ENCODE measurements at places on chromosomes 3 and 15. TPM values are rescaled to one million over a fixed set of nuclear protein-coding genes. Genes with fewer than 3 reads are reported as not detected.

DNA sequence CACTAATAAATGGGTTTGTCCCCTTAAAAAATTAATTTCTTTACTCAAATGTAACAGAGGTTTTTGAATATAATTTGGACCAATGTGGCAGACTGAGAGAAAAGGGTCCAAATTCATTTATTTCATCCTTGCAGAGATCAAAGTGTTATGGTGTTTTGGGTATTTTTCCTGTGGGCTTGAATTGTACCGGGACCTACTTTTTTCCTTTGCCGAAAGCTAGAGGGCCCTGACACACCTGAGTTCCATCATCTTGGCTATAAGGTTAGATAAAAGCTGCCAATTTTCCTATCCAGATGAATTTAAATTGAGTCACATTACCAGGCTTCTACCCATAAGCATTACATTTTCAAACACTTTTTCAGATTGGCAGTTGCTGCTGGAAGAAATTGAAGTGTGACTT is 908 bp downstream of the CCNB2 start:
- H3K4me1 ChIP-seq: no peaks in the 10 kb centered on the region
- no peak for DNase-seq
- H3K4me3 ChIP-seq: no peak overlapping the region
- H3K27ac ChIP-seq: no peak overlapping the region

DNA sequence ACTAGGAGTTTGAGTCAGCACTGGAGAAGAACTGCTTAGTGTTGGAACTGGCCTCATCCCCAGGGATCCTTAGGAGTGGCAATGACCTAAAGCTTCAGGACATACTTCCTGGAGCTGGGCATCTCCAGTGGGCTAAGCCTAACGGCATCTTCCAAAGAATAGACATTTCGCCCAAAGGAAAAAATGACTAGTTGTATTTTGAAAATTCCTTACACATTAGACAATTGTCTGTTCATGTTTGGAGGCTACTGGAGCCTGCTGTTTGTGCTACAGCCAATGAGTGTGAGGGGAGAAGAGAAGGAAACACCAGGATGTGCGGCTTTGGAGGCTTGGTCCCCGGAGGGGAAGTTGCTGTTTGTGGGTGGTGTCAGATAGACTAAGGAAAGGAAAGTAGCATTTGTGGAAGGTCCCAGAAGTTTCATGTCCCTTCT is 77.6 kb downstream of the POLR2M start:
- H3K4me3 ChIP-seq: no peak overlapping the region
- H3K27me3 ChIP-seq: no peaks in the 10 kb centered on the region
- H3K4me1 ChIP-seq: peaks cover 4% of the 10 kb centered on the region
- no peaks in the 10 kb centered on the region for H3K36me3 ChIP-seq

DNA sequence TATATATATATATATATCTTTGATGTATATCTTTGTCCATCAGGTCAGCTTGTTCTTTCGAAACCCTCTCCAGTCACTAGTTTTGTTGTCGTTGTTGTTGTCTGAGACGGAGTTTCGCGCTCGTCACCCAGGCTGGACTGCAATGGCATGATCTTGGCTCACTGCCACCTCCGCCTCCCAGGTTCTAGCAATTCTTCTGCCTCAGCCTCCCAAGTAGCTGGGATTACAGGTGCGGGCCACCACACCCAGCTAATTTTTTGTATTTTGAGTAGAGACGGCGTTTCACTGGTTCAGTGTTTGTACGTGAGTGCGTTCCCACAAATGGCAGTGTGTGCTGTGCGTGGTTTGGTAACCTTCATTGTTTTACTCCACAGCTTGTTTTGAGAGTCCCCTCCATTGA is 51.7 kb downstream of the ZDHHC19 start:
- H3K4me1 ChIP-seq: peaks cover 9% of the 10 kb centered on the region
- no peak overlapping the region for H3K4me3 ChIP-seq
- peaks cover 8% of the 10 kb centered on the region for H3K27me3 ChIP-seq
- no peaks in the 10 kb centered on the region for H3K36me3 ChIP-seq
- H3K27ac ChIP-seq: no peak overlapping the region

Gene GOLGA8O
- 1.5 TPM for total RNA-seq

Gene TRIM69
- 56.9 TPM for total RNA-seq

Gene IMPG2
- total RNA-seq: 0.76 TPM

DNA sequence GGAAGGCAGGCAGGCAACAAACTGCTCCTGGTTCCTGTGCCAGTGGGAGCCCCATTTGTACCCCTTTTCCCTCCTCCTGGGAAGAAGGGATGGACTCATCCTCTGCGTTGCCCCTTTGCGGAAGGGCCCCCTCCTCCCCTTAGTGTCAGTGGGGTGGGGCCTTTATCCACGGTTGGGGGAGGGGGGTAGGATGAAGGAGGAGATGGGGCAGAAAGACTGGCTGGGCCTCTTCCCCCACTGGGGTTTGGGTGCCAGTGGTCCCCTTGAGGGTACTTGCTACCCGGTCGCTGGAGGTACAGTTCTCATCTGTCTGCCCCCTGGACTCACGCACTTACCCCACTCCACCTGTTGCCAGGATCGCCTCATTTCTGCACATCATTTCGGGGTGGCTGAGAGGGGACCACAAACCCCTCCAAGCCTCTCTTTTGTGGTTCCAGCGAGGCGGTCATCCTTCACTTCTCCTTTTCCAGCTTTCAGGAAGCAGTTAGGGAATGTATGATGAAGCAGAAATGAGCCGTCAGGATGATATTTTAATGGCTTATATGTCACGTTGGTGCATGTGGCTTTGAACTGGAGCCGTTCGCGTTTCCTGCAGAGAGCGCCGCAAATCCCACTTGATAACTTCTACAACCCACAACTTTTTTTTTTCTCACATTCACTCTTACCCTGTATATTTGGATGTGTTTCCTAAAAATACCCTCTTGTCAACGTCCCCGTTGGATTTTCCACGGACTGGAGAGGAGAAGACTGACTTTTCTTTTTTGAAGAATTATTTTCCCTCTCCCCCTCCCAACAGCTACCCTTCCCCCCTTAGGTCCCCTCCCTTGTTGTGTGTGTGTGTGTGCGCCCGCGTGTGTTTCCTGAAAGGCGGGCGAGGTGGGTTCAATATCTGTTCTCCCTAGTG is at the start of gene ZIC4:
Gene ZIC4 (minus strand): TSS at position 516 of the 904 bp plus-strand sequence. CDS start 3,746 bp downstream, outside the sequence.
- peaks cover 25% of the 10 kb centered on the region for H3K27me3 ChIP-seq
- no peak within 1 kb of the TSS for H3K4me3 ChIP-seq
- no peaks in the 10 kb centered on the region for H3K4me1 ChIP-seq
- no peaks in the 10 kb centered on the region for H3K36me3 ChIP-seq
- no peak within 1 kb of the TSS for H3K27ac ChIP-seq
- no peak for DNase-seq

Gene ERICH6
- 0.26 TPM for total RNA-seq

Gene AMIGO3
- 1.4 TPM for total RNA-seq

GRCh38 chr15:84552896-84553295 is 47.9 kb upstream of the ZSCAN2 start:
- no peak overlapping the region for H3K27ac ChIP-seq
- H3K36me3 ChIP-seq: no peaks in the 10 kb centered on the region
- DNase-seq: no peak
- H3K4me3 ChIP-seq: no peak overlapping the region

Gene PLCD1
- 31.3 TPM for total RNA-seq

DNA sequence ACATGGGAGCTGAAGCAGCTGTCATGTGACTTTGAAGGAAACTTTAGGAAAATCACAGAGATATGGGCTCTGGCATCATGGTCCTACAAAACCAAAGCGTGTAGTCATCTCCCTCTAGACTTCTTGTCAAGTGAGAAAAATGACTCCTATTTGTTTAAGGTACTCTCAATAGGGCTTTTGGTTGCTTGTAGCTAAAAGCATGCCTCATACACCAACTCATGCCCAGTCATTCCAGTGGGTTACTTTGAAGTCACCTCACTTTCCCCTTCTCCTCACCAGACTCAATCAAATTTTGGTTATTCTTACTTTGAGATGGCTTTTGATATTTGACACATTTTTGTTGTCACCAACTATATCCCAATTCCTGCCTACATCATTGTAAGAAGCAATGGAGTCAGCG is 81.6 kb downstream of the BOC start:
- no peaks in the 10 kb centered on the region for H3K36me3 ChIP-seq
- no peak overlapping the region for H3K4me3 ChIP-seq
- no peak for DNase-seq
- no peak overlapping the region for H3K27ac ChIP-seq

Gene HRH1
- total RNA-seq: 0.46 TPM

Gene TM4SF4
- 0.85 TPM for total RNA-seq

Gene GP5
- total RNA-seq: 6.3 TPM

Gene HYAL1
- 0.69 TPM for total RNA-seq

- H3K4me1 ChIP-seq: no peaks in the 10 kb centered on the region
- peaks cover 6% of the 10 kb centered on the region for H3K27me3 ChIP-seq
- DNase-seq: no peak
- H3K4me3 ChIP-seq: no peak overlapping the region
- H3K27ac ChIP-seq: no peak overlapping the region
Observed at GRCh38 chr3:37800022-37800551, 61.6 kb upstream of the CTDSPL start.

GRCh38 chr15:65450556-65450955 is 27.8 kb upstream of the IGDCC4 start:
- no peaks in the 10 kb centered on the region for H3K27me3 ChIP-seq
- no peak overlapping the region for H3K4me3 ChIP-seq
- DNase-seq: no peak

- H3K4me3 ChIP-seq: no peak overlapping the region
- H3K36me3 ChIP-seq: no peaks in the 10 kb centered on the region
- no peak overlapping the region for H3K27ac ChIP-seq
- DNase-seq: no peak
- no peaks in the 10 kb centered on the region for H3K27me3 ChIP-seq
Observed at GRCh38 chr3:108494906-108495531, 15.4 kb downstream of the MYH15 start.

Gene NR2E3
- total RNA-seq: not detected

Gene C3orf33
- total RNA-seq: 1.7 TPM

- H3K4me1 ChIP-seq: no peaks in the 10 kb centered on the region
- peaks cover 6% of the 10 kb centered on the region for H3K27me3 ChIP-seq
- H3K27ac ChIP-seq: no peak overlapping the region
- no peak overlapping the region for H3K4me3 ChIP-seq
- DNase-seq: no peak
Observed at GRCh38 chr15:92377083-92377789, 16.4 kb upstream of the ST8SIA2 start.

- H3K4me1 ChIP-seq: no peaks in the 10 kb centered on the region
- no peak for DNase-seq
- no peak overlapping the region for H3K4me3 ChIP-seq
- H3K27me3 ChIP-seq: peaks cover 1% of the 10 kb centered on the region
Observed at GRCh38 chr3:115804200-115804599, 180.9 kb downstream of the GAP43 start.

- no peak overlapping the region for H3K4me3 ChIP-seq
- no peak for DNase-seq
- H3K27me3 ChIP-seq: no peaks in the 10 kb centered on the region
- no peak overlapping the region for H3K27ac ChIP-seq
- H3K4me1 ChIP-seq: peaks cover 21% of the 10 kb centered on the region
Observed at GRCh38 chr3:44342176-44342790, 3.7 kb downstream of the TCAIM start.

Gene CP
- total RNA-seq: not detected

DNA sequence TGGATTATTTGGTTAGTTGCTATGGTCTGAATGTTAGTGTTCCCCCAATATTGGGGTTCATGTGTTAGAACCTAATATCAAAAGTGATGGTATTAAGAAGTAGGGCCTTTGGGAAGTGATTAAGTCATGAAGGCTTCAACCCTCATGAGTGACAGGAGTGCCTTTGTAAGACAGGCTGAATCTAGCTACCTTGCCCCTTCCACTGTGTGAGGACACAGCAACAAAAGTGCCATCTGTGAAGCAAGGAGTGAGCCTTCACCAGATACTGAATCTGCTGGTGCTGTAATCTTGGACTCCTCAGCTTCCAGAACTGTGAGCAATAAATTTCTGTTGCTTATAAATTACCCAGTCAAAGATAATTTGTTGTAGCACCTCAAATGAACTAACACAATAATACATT is 22.6 kb upstream of the SATB1 start:
- H3K36me3 ChIP-seq: no peaks in the 10 kb centered on the region
- no peak overlapping the region for H3K4me3 ChIP-seq
- peaks cover 22% of the 10 kb centered on the region for H3K4me1 ChIP-seq
- no peak for DNase-seq

Gene ANKRD63
- total RNA-seq: not detected

- H3K27ac ChIP-seq: no peak overlapping the region
- no peak for DNase-seq
Observed at GRCh38 chr3:129756871-129757270, 136.6 kb downstream of the TMCC1 start.

DNA sequence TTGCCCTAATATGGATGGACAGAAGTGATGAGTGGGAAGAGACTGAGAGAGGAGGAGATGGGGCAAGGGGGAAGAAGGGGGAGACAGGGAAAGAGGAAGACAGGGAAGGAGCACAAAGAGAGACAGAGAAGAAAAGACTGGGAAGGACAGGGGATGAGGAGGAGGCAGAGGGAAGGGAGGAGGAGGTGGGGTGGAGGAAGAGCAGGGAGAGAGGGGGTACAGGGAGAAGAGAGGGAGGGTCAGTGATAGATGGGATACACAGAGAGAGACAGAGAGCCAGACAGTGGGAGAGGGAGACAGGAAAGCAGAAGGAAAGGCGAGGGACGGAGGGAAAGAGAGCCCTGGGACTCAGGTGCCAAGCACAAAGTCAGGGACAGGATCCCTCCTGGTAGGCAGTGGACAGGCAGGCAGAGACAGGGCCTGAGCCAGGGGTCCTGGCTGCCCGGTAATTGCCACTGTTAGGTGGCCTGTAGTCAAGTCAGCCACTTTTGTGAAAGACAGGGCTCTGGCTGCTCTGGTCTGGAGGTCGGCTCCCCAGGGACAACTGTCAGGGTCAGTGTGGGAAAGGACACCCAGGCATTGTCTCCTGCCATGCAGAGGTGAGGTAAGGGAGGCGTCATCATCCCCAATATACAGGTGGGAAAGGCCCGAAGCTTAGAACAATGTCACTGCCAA is 9.8 kb downstream of the VILL start:
- H3K4me1 ChIP-seq: peaks cover 56% of the 10 kb centered on the region
- peaks cover 47% of the 10 kb centered on the region for H3K36me3 ChIP-seq
- no peak overlapping the region for H3K27ac ChIP-seq
- no peaks in the 10 kb centered on the region for H3K27me3 ChIP-seq
- peak; percentile 10 for DNase-seq

Gene ACSBG1
- not detected for total RNA-seq

- no peak for DNase-seq
- H3K27me3 ChIP-seq: peaks cover 21% of the 10 kb centered on the region
- H3K36me3 ChIP-seq: no peaks in the 10 kb centered on the region
- H3K4me3 ChIP-seq: no peak overlapping the region
- H3K4me1 ChIP-seq: peaks cover 4% of the 10 kb centered on the region
Observed at GRCh38 chr3:137760341-137761098, 3.6 kb upstream of the SOX14 start.

Gene RPP25
- 0.93 TPM for total RNA-seq

DNA sequence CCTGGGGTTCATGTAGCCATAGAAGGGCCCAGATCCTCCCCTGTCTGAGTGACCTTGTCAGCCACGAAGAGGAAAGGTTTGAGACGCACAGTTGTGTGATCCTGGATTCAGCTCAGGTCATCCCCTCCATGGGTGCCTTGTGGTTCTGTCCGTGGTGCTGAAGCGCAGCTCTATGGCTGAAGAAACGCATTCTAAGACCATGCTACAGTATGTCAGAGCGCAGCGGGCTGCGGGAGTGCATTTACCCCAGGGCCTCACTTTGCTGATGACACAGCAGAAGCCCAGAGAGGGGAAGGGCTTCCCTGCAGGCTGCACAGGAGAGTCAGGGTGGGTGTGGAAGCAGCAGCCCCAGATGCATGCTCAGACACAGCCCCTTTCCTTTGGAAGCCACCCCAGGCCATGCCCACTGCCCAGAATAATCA is 68.8 kb upstream of the IQSEC1 start:
- no peak overlapping the region for H3K4me3 ChIP-seq
- H3K27me3 ChIP-seq: peaks cover 47% of the 10 kb centered on the region
- no peaks in the 10 kb centered on the region for H3K4me1 ChIP-seq
